Endodermal cell (in vitro differentiated cells): ENCODE measurements at places on chromosomes 1 and 21.

DNA sequence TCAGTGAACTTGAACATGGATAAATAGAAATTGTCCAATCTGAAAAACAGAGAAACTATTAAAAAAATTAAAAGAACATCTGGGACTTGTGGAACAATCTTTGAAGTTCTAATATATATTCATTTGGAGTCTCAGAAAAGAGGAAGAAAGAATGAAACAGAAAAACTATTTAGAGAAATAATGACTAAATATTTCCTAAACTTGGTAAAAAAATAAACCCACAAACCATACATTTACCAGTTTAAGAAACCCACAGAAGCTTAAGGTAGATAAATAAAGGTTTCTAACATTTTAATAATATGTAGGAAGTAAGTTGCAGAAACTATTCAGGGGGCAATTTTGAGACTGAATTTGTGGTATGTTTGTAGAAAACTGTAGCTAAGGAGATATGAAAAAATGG, 437.8 kb downstream of the PTBP2 start:
- DNase-seq, result no peak

DNA sequence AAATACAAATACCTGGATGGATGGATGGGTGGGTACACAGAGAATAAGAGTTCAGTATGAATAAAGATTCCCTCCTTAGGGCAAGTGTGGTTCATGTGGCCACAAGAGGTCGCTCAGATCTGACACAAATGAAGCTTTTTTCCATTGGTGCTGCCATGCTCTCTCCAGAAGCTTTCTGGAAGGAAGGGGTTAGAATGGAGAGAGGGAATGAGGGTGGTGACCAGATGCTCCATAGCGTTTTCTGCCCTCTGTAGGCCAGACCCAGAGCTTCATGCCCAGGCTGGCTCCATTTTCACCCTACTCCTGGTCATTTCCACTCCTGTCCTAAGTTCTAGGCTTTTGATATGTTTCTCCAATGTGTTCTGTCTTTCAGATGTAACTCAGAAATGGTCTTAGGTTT, 3.3 kb upstream of the FCRL6 start:
- DNase-seq, result peak; percentile 90

- no peak for DNase-seq
Measured at GRCh38 chr1:168427051-168427450, 116.7 kb downstream of the XCL2 start.

- DNase-seq, result no peak
Measured at GRCh38 chr21:16891821-16892220, 621.0 kb upstream of the CXADR start.

DNA sequence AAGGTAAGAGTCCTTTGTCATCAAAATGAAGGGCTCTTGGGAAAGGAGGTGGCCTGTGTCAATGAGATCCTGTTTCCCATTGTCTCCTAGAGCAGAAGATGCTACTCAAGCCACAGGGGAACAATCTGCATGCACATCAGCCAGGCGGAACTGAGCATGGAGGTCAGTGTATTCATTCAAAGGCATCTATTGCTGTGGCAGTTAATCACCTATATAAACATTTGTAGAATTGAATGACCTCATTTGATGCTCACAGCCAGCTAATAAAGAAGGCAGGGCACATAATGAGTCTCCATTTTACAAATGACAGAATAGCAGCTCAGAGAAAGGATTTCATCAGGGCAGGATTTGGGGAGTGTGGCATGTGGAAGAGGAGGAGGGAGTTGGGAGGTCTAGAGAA, 5.7 kb upstream of the FYB2 start:
- no peak for DNase-seq

- DNase-seq, result no peak
Measured at GRCh38 chr1:160089883-160090282, 8.5 kb downstream of the IGSF8 start.

DNA sequence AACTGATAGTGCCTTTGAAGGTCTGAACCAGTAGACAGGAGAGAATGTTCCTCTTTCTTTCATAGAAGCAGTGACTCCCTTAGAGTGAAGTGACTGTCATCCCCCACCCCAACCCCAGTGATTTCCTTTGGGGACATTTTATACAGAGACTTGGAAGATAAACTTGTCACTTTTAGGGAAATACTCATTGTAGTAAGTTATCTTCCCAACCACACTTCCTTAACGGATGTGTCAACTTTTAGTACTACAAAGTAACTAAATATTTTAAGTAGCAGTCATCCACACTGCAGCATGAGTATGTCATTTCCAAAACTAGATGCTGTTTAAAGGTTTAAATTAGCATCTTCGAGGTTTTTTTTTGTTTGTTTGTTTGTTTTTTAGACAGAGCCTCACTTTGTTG, 13.7 kb downstream of the LRRC8B start:
- DNase-seq, result no peak

DNA sequence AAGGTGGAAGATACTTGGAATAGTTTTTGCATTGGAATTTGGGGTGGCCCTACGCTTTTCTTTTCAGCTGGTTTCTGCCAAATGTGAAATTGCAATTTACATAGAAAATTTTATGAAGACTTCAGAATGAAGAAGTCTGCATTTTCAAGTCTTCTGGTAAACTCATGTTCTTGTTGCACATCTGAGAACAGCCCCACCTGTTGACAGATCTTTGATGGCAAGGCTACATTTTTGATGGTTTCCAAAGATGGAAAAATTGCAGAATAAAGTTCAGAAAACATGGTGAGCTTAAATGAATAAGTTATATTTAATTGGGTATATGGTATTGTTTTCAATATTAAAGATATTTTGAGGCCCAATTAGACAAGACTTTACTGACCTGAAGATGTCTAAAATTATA, 25.4 kb downstream of the OLFM3 start:
- DNase-seq, result no peak

DNA sequence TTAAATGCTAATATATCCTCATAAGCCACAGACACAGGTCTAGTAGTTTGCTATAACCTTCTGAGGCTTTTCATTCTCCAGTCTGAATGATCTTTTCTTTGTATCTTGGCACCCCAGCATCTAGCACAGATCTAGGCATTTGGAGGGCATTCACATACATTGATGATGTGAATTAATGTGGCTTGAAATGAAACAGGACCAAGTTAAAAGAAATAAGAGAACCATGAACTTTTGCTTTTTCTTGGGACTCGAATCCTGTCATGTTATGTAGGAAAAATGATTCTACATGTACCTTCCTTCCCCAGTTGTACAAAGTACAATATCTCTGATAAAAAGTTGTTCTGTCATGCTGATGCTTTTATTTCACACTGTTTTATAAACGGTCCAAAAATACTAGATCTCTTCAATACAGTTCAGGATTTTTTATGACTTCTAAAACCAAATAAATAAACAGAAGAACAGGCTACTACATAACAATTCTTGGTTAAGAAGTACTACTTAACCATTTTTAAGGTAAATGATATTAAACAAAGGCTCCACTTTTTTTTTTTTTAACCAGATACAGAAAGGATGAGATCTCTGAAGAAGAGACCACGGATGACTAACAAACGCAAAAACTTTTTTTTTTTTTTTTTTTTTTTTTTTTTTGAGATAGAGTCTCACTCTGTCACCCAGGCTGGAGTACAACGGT, 3.0 kb downstream of the SORT1 start:
- DNase-seq, result no peak

DNA sequence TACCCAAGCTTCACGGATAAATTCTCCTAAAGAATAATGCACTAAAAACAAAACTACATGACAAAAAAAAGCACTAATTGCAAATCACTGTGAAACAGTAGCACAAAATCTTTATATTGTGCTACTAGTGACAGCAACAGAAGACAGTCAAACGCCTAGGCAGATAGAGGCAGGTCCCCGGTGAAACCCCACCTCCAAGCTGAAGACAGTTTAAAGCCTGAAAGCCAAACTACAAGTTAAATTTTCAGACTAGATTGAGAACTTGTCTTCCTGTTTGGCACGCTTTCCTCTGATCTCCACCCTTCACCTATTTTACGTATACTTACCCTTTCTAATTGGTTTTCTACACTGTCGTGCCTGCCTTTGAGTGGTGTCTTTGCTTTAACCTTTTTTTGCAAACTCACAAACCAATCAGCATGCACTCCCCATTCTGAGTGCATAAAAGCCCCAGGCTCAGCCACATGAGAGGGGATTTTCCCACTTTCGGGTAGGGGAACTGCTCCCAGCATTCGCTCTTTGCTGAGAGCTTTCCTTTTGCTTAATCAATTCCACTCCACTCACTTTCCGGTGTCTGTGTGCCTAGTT, 3.6 kb upstream of the BACH1 start:
- DNase-seq, result no peak

DNA sequence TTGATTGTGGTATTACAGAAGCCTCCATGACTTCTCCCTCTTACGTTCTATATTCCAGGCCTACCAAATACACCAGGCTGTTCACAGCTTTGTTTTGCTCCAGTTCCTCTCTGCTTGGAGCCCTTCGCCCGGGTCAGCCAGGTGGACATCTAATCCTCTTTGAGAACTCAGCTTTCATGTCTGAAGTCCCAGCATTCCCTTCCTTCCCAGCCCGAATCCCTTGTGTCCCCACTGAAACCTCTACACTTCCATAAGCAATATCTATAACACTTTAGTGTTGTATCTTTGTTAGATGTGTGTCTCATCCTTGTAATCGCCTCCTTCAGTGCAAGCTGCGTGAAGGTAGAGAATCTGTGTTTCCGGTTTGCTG, 1.9 kb downstream of the RNF11 start:
- DNase-seq, result peak; percentile 61

GRCh38 chr1:39132505-39133339, 71.8 kb upstream of the MACF1 start:
- DNase-seq, result peak; percentile 94

GRCh38 chr1:67169932-67170331, 3.7 kb downstream of the IL23R start:
- DNase-seq, result no peak

- no peak for DNase-seq
Measured at GRCh38 chr21:31713973-31714740, 17.8 kb downstream of the SCAF4 start.

- no peak for DNase-seq
Measured at GRCh38 chr1:201253906-201254624, 29.2 kb upstream of the PKP1 start.

DNA sequence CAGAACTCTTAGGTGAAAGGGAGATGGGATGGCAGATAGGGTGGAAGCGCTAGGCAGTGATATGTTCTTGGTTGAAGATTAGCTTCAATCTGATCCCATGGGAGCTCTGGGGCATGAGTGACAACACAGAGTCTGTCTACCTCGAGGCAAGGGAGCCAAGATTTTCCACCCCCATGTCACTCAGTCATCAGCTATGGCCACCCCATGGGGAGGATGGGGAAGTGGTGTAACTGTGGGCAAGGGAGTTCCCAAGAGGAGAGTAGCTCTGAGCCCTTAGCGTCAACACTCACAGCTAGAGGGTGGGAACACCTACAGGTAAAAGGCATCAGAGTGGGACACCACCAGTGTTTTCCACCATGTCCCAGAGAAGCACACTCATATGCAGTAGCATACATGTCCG, 30.3 kb upstream of the C1QA start:
- DNase-seq, result no peak

- no peak for DNase-seq
Measured at GRCh38 chr1:161921491-161921890, 102.2 kb downstream of the OLFML2B start.

DNA sequence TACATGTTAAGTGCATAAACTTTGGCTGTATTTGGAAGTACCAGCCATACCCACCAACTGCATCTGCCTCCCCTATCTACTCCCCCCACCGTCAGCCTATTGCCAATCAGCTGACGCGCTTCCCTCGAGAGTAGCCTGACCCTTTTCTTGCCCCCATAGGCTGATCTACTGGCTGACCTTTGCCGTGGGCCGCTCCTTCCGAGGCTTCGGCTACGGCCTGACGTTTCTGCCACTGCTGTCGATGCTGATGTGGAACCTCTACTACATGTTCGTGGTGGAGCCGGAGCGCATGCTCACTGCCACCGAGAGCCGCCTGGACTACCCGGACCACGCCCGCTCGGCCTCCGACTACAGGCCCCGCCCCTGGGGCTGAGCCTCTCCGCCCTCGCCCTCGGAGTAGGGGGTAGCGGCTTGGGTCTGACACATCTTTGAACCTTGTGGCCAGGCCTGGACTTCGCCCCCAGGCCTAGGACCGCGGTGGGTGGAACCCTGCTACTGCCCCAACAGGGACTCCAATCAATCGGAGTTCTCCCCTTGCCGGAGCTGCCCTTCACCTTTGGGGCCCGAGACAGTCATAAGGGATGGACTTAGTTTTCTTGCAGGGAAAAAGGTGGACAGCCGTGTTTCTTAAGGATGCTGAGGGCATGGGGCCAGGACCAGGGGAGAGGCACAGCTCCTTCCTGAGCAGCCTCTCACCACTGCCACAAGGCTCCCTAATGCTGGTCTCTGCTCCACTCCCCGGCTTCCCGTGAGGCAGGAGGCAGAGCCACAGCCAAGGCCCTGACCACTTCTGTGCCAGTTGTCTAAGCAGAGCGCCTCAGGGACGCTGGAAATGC, 4.0 kb downstream of the GLMP start:
- peak; percentile 98 for DNase-seq
